Activated T-cell treated with anti-CD3 and anti-CD28 coated beads, Interleukin-2, amount 50 U/mL, for 24 hours (primary cell): ENCODE measurements at places on chromosomes 3 and 15.

GRCh38 chr3:78588906-78589621 is 1178.7 kb downstream of the ROBO1 start:
- DNase-seq = no peak

DNA sequence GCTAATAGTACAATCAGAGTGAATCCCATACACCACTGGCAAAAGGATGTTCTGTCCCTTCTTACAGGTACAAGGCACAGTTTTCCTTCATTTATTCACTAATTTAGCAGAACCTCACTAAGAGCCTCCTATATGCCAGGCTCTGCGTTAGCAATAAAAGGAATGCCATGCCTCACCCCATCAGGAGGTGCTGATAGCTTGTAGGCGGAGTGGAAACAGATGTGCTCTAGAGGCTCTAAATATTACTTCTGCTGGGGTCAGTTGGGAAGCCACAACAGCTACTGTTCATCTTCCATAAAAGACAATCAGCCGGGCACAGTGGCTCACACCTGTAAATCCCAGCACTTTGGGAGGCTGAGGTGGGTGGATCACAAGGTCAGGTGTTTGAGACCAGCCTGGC is 24.4 kb downstream of the MLH1 start:
- DNase-seq = no peak

- no peak for DNase-seq
Measured at GRCh38 chr15:65571971-65572370, 39.0 kb downstream of the INTS14 start.

GRCh38 chr3:141877911-141878310 is 1.5 kb downstream of the ATP1B3 start:
- no peak for DNase-seq

- no peak for DNase-seq
Measured at GRCh38 chr3:27802425-27802824, 80.3 kb upstream of the EOMES start.
